ENCODE measurements at places on chromosomes 11 and 22.

DNA sequence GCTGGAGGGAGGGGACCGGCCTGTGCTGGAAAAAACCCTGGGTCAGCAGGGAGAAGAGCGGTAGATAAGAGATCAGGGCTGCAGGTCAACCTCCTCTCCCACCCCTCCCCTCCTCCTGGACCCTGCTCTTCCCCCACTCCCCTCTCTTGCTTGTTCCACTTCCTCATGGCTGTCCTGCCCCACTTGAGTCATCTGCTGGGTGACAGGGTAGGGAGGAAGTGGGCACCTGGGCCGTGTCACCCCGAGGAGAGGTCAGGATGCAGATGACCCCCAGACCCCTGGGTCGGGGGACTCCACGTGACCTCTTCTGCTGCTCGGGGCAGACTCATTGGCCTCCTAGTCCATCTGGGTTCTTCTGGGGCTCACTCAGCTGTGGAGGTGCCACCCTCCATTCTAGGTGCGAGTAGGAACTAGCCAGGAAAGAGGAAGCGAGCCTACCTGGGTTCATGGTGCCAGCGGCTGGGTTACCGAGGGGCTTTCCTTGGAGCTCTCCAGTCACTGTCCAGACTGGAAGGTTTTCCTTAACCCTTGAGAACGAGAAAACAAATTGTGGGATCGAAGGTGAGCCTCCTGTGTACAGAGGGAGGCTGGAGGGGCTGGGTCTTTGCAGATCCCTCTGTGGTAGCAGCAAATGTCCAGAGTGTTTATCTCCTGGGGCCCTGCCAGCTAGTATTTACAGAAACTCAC, 6.5 kb downstream of the APOL2 start:
- DNase-seq = no peak

DNA sequence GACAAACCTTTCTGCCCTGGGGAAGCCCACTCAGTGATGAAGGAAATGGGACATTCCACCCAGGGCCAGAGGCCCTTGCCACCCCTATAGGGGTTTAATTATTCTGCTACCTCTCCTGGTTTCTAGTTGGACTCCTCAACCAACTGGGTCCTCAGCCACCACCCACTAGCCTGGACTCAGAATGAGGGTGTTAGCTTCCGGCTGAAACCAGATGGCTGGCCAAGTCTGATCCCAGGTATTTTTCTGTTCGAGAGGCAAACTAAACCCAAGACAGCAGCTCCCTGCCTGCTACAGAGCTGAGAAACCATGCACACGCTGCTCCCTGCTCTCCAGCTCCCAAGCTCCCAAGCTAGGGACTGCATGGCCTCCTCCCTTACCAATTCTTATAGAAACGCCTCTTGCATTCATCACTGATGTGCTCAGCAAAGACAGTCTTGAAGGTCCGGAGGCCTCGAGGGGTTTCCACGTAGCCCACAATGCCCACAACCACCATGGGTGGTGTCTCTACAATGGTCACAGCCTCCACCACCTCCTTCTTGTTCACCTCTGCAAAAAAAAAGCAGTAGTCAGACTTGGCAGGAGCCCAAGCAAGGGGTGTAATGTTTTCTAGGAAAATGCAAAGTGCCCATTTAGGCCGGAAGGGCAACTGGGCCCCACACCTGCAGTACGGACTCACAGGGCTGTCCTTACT, 2.2 kb downstream of the RPL3 start:
- DNase-seq = no peak

GRCh38 chr11:76234416-76235232, 28.3 kb upstream of the WNT11 start:
- peak; percentile 64 for DNase-seq

GRCh38 chr11:121696177-121696871, 243.6 kb upstream of the SORL1-AS1 start:
- peak; percentile 41 for DNase-seq

GRCh38 chr11:47553406-47553743, 443 bp upstream of the CELF1 start:
- DNase-seq = no peak

- no peak for DNase-seq
Observed at GRCh38 chr11:122107045-122107444, 9.0 kb downstream of the BLID start.

DNA sequence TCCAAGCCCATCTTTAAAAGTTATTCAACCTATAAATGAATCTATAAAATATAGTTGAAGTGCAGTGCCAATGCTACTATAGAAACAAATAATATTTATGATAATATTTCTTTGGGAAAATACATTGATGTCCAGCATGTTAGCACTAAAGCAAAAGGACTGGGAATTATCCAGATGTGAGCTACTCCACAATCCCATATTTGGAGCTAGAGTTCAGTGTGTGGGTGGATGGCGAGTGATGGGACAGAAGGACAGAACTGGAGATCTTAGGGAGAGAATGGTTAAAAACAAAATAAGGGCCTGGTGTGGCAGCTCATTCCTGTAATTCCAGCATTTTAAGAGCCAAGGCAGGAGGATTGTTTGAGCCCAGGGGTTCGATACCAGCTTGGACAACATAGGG, 216.8 kb downstream of the TMEM135 start:
- no peak for DNase-seq

DNA sequence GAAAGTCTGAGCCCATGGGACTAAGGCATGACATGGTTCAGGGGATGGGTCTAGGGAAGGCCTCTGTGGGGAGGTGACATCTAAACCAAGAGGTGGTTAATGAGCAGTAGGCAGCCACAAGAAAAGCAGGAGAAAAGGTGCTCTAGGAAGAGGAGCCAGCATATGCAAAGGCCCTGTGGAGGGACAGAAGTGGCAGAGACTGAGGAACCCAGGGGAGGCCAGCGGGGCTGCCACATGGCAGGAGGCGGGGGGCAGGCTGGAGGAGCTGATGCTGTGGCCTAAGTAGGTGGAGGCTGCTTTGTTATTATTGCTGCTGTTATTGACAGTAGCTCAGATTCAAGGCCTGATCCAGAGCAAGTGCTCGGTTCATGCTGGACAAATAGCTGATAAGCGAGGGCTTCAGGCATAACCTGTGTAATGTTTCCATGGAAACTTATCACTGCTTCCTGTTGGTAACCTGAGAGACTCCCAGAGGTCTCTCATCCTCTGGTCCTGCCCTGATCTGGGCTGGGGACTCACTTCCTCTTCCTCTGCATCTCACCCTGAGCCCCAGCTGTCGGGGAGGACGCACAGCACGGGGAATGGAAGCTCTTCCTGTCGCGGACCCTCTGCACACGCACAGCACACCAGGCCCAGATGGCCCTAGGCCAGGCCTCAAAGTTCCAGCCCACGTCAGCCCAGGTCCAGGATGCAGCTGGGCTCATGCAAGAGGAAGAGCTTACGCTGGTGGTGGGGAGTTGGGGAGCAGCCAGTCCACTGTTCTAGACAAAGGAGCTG, 75.2 kb upstream of the TP53I11 start:
- peak; percentile 88 for DNase-seq

DNA sequence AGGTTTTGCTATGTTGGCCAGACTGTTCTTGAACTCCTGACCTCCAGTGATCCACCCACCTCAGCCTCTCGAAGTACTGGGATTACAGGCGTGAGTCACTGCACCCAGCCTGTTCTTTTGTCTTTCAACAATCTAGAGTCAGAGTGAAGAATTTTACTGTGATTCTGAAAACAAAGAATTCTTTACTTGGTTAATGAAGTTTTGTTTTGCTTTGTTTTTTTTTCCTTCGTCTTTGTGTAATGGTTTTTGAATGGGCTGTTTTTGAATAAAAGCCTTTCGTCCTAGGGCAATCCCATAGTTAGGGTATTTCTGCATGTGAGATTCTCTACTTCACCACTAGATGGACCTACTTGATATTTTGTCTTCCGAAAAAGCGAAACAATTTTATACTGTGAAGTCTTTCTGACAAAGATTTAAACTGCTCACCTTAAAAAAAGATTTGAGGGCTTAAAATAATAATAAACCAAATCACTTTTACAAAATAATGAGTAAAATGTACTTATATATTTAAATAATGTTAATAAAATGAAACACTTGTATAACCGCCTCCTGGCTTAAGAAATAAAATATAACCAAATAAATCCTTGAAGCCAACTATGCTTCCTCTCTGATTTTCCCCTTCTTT, 43.4 kb upstream of the SC5D start:
- no peak for DNase-seq

GRCh38 chr22:50339945-50340879, 2.9 kb upstream of the PPP6R2 start:
- no peak for DNase-seq

GRCh38 chr11:69394234-69394868, 87.1 kb upstream of the LINC01488 start:
- no peak for DNase-seq

GRCh38 chr11:104036588-104036987, at the start of gene DDI1:
Gene DDI1, plus strand, starts transcription at chr11:104036640. Its CDS starts 183 bp downstream, at chr11:104036823.
- no peak for DNase-seq

DNA sequence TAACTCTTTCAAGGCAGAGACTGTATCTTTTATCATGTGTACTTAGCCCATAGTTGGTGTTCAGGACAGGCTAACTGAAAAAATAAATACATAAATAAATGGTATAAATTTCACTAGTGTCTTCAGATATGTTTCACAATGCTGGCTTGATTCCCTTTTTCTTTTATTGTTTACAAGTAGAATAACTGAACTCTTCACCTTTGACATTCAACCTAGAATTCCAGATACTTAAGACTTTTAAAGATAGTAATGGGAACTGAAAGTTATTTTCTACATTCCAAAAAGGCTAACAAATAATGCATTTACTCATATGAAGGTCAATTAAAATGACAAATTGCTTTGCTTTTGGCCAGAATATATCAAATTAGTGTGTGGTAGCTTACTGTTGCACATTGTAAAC, 411.3 kb upstream of the TENM4 start:
- DNase-seq = no peak

- DNase-seq = no peak
Observed at GRCh38 chr22:44721213-44721612, 19.2 kb downstream of the PRR5 start.

- DNase-seq = no peak
Observed at GRCh38 chr11:68828957-68829356, 12.8 kb downstream of the CPT1A start.

DNA sequence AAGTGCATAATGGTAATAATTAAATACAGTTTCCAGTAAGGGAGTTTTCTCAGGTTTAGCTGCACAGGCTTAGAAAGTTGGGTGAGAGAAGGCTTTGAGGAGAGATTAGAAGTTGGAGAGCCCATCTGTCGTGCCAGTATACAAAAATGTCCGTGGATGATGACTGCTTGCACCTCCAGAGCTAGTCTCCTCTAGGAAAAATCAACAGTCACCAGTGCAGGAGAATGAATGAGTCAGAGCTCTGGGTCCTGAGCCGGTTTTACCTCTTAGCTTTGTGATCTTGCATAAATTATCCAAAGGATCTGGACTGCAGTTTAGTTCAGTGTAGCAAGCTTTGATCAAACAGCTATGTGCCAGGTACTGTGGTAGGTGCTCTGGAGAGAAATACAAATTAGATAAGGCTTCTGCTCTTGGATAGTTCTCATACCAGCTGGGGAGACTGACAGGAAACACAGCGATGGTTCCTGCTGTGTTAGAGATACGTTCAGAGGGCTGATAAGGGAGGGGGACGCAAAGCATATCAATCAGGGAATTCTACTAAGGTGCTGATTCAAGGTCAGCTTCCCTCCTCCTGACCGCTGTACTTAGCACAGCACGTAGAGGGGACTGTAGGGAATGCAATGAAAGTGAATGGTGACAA, 125.9 kb downstream of the TEAD1 start:
- DNase-seq = no peak

DNA sequence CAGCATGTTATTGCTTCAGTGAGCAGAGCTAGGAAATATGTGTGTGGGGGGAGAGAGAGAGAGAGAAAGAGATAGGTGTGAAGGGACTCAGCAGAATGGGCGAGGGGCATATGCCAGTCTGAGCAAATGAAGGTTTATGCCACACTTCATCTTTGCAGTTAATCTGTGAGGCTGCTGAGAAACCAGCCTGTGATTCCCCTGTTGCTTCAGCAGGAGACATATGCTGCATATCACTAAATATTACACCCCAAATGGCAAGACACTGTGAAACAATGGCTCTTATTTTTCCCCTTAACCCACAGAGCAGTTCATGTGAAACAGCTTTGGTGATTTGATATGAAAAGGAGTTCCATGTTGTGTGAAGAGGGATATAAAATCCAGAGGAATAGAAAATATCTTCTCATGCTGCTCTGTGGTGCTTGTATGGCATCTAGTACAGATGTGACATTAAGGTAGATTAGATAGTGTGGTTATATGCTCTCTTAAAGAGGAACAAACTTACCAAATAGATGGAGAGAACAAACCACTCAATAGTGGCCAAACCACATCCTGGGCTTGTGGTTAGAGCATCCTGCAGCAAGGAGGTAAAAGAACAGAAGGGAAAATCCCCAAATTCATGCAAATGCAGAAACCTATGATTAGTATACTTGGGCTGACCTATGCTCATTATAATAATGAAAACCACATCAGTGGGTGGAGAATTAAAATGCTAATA, 864.2 kb downstream of the FAM181B start:
- DNase-seq = no peak

- no peak for DNase-seq
Observed at GRCh38 chr11:68163691-68164090, 42.5 kb upstream of the CHKA start.

GRCh38 chr11:45796461-45796861, 8.5 kb upstream of the SLC35C1 start:
- DNase-seq = no peak

DNA sequence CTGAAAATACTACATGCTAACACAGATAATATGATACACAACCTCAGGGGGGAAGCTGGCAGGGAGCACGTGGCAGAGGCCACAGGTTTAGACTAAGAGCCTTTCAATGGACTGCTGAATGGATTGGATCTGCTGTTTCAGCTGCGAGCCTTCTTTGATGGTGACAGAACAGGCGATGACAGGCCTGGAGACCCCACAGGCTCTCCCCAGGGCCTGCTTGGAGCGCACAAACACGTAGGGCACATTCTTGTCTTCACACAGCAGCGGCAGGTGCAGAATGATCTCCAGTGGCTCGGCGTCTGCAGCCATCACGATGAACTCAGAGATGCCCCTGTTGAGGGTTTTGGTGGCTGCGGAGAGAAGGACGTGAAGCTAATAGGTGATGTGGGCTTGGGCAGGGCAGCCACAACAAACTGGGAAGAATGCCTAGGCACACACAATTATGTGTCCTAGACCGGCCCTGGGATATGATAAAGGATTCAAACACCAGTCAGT, 13.8 kb downstream of the SNU13 start:
- no peak for DNase-seq

GRCh38 chr11:34905666-34906065, 10.5 kb downstream of the APIP start:
- DNase-seq = no peak

- DNase-seq = no peak
Observed at GRCh38 chr11:63800921-63801320, 12.3 kb upstream of the SPINDOC start.

GRCh38 chr11:11446564-11446963, 93.5 kb upstream of the CSNK2A3 start:
- DNase-seq = no peak

All from hindlimb muscle (tissue), 1 donor.